ENCODE measurements at places on chromosomes 2 and 18.
A peak's percentile ranks its signal among the peaks of the same experiment; 100 is the strongest.

GRCh38 chr2:133777574-133777960 lies 209.3 kb upstream of the NCKAP5 start:
- DNase-seq: no peak

GRCh38 chr2:96537066-96537733 lies 648 bp downstream of the ARID5A start:
- peak; percentile 91 for DNase-seq

DNA sequence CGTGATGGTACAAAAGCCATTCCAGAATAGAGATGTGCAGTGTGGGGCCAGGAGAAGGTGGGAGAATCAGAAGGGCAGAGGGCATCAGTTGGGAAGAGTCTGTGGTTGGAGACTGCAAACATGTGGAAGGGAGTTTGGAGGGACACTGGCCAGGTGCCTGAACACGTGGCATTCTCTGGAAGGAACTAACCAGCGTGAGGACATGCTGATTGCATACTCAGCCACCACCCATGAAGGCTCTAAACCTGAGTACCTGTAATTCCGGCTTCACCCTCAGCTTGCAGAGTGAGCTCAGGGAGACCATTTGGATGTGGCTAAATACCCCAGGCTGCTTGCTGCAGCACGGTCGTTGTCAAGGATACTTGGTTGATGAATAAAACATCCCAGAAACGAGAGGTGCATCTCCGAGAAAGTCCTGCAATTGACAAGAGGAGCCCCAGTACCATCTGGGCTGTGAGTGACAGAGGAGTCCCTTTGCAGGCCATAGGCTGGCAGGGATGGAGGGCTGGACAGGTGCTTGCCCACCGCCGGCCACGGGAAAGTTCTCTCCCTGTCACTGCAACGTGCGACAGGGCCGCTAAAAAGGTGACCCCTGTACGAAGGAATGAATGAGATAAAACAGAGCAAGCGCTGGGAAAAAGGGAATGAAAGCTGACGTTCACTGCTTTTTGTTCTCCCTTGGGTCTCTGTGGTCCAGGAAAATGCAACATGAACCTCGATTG lies 5.0 kb downstream of the ACKR3 start:
- no peak for DNase-seq

DNA sequence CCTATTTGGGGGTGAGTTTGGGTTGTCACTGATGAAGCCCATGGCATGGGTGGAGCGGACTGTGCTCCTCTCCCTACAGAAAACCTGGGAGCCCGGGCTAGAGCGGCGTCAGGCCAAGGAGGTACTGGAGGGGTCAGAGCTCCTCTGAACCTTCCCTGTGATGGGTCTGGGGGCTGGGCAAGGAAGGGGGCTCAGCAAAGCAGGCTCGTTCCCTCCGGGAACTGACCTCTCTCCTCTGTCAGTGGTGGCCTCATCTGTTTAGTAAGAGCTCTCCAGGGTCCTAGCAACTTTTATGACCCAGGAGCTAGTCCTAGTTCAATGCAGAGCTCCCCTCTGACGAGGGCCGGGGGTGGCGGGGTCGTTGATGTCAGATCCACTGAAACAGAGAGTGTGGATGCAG lies 62.4 kb upstream of the OTOF start:
- DNase-seq: no peak

DNA sequence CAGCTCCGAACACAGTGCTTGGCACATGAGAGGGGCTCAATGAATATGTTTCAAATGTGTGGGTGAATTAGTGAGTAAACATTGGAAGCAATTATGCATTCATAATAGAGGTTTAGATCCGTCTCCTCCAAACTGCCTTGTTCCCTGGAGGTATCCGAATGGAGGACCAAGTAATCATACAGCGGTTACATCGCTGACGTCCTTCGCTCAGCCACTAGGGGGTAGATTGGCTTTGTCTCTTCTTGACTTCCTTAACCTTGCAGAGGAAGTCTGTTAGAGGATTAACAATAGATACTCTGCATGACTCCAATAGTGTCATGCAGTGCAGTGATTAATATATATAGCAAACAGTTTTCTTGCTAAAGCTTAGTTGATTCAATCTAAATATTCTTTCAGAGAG lies 517.0 kb downstream of the PTPRM start:
- peak; percentile 57 for DNase-seq

DNA sequence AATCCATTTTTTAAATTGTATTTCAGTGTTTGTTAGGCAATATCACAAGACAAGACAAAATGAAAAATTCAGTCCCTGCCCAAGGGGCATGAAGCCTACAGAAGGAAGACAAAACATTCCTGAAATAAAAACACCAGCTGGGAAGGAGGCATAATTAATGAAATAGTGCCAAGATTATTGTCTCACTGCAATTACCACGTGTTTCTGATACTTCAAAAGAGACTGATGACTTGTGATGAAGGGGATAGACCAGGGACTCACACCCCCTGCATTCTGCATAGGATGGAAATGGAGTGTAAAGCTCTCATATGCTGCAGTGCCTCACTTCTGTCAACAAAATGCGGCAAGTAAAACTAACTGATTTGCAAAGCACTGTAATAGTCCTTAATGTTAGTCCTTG lies 178.1 kb downstream of the BARD1 start:
- no peak for DNase-seq

DNA sequence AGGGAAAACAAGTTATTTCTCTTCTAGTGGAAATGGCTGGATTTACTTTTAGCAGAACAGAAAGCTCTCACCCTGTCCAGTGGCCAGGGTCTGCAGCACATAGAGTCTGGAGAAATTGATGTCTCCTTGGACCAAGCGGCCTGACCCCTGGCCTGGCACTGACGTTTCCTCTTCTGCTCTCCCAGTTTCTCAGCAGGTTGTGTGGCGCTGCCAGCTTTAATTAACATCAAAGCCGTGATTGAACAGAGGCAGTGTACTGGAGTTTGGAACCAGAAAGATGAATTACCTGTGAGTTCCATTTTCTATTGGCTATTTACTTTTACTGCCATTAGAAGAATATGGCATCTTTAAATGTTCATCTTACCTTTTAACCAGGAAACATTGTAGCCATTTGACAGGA lies 20.9 kb downstream of the CD8A start:
- DNase-seq: no peak

DNA sequence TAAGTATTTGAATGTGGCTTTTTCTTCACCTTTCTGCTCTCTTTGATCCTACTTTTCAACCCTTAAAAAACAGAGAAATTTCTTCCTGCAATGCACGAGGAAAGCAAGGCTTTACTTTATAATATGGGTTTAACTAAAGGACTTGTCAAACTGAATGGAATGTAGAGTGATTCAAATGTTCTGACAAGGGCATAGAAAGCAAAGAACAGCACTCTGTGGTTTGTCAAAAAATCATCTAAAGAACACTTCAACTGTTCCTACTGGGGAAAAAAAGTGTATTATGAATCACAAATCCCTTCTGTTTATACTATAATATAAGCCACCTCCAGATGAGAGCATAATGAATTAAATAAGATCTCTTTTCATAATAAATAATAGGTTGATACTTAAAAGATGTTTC lies 45.0 kb upstream of the RIT2 start:
- DNase-seq: no peak

DNA sequence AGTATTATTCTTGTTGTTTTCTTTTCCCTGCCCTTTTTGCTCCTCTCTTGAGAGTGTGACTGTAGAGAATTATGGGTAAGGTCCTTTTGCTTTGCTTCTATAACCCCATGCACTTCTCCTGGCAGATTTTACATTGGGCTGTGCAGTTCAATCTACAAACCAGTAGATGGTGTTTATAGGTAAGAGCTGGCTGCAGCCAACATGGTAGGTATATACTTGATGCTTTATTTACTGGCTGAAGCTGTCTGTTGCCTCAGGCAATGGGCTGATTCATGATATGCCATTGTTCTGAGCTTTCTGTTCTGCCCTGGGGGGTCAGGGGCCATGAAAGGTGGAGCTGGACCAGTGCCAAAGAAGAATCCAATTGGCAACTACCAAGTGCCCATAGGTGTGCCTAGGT lies 48.3 kb upstream of the MYL1 start:
- no peak for DNase-seq

- no peak for DNase-seq
Measured at GRCh38 chr18:57063601-57064103, 83.2 kb upstream of the BOD1L2 start.

- no peak for DNase-seq
Measured at GRCh38 chr2:143558665-143559064, 429.4 kb downstream of the ARHGAP15 start.

- no peak for DNase-seq
Measured at GRCh38 chr2:127425540-127426490, 7.6 kb downstream of the PROC start.

GRCh38 chr18:22423878-22424564 lies 6.3 kb upstream of the CTAGE1 start:
- DNase-seq: no peak

- no peak for DNase-seq
Measured at GRCh38 chr2:184692141-184692734, 93.9 kb downstream of the ZNF804A start.

- no peak for DNase-seq
Measured at GRCh38 chr2:43092520-43093179, 133.8 kb downstream of the ZFP36L2 start.

GRCh38 chr2:105597011-105597805 lies 147.5 kb upstream of the NCK2 start:
- DNase-seq: no peak

- DNase-seq: no peak
Measured at GRCh38 chr18:59906203-59906602, 6.4 kb downstream of the PMAIP1 start.

DNA sequence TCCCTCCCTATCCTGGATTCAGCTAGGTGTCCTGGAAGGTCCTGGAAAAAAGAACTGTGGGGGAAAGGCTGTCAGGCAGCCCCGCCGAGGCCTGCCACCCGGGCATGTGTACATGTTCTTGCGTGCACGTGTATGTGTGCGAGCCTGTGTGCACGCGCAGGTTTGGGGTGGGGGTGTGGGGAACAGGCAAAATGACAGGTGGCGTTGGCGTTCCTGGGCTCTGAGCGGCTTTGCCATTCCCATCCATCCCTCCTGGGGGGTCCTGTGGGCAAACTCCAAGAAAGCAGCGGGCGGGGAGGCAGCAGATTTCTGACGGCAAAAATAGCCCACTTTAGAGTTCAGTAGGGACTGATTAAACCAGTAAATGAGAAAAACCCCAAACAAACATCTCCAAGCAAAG lies 35.6 kb downstream of the EMX1 start:
- no peak for DNase-seq

GRCh38 chr2:203451689-203452088 lies 83.4 kb downstream of the RAPH1 start:
- no peak for DNase-seq

DNA sequence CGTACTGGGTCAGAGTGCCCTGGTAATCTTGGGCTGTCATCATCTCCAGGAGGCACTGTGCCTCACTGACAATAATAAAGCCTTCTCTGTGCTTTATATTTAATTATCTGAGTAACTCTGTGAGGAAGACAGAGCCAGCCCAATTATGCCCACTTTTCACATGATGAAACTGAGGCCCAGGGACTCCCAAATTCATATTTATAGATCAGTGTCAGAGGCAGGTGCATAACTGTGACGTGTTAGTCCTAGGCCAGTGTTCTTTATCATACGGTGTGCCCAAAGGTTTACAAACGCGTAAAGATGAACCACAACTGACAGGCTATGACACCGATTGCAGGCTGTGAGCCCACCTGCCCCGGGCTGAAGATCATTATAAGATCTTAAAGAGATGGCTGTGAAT lies 65.4 kb downstream of the XDH start:
- no peak for DNase-seq

- peak; percentile 72 for DNase-seq
Measured at GRCh38 chr2:104790100-104790811, 63.7 kb upstream of the POU3F3 start.

DNA sequence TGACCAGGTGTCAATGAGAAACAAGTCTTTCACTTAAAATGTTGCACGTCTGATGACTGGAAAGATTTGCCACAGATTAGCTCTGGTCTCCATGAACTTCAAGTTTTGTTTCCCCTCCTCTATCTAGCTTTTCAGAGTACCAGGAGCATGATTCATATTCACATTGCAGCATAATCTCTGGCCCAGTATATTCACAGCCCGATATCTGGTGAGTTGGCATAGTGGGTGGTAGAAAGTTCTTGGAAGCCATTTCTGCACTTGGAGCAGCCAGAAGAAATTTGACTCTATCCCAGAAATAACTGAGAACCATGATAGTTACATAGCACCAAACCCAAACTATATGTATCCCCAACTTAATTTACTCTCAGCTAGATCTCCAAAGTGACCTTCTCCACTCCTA lies 503.9 kb downstream of the PID1 start:
- DNase-seq: no peak

GRCh38 chr18:28459587-28459986 lies 282.7 kb upstream of the CDH2 start:
- DNase-seq: no peak

- DNase-seq: peak; percentile 22
Measured at GRCh38 chr2:156083763-156084493, 248.6 kb downstream of the NR4A2 start.

- DNase-seq: no peak
Measured at GRCh38 chr2:129101186-129101585, 782.5 kb upstream of the HS6ST1 start.

DNA sequence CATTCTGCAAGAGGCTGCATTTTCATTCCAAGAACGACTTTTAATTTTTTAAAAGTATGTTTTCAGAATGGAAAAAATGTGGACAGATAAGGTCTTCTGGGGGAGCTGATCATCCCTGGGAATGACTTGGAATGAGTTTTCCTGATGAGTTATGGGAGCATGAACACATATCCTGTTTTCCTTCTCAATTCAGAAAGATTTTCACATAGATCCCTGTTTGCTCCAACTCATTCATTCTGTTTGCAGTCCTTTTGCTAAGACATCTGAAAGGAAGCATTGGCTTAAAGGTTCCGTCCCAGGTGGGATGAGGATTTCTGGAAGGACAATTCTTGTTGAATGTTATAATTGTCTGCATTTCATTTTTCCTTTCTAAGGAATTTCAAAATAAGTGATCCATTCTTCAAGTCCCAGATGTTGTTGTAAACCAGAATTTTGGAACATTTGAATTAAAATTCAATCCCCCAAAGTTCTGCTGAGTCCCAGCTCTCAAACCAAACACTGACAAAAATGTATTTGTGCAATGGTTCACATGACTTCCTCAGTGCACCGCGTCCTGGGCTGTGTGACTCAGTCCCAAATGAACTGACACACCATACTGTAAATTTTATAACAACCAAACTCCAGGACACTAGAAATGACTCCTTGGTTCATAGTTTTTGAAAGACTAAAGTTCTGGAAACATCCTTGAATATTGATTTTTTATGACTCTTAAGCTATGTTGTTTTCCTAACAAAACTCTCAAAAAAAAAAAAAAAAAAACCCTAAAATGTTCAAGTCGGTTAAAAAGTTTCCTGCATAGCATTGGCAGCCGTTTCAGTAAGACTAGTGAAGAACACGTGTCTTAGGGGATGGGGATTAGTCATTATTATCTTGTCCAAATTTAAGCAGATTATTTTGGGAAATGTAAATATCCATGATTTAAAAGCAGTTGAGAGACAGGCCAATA lies 281.8 kb upstream of the TCF4 start:
- DNase-seq: peak; percentile 27

- no peak for DNase-seq
Measured at GRCh38 chr18:24065906-24066305, 51.4 kb downstream of the TTC39C start.

DNA sequence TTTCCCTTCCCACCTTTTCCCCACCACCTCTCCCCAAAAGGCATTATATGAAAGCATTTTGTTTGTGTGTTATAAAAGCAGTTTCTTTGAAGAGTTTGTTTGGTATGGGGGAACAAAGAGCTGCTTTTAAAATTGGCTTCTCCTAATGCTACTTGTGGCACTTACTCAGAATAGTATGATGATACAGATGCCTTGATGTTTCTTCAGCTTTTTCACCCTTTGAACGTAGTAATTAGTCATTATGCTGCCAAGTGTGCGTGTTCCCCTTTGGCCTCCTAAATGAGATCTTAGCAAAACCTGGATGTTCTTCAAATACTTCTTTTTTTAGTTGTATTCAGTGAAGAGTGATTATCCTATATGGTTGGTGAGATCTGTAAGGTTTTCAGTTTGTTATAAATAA lies 183.4 kb downstream of the PTGR3 start:
- DNase-seq: no peak
